ENCODE measurements at places on chromosomes 6 and 20. TPM values are rescaled to one million over a fixed set of nuclear protein-coding genes. Genes with fewer than 3 reads are reported as not detected.
A peak's percentile ranks its signal among the peaks of the same experiment; 100 is the strongest.

Gene SRMS
- not detected for total RNA-seq

Gene LRRC73
- 0.63 TPM for total RNA-seq

Gene POPDC3
- 33.7 TPM for total RNA-seq

Gene TCP11
- total RNA-seq = not detected

Gene SNAP91
- 0.36 TPM for total RNA-seq

DNA sequence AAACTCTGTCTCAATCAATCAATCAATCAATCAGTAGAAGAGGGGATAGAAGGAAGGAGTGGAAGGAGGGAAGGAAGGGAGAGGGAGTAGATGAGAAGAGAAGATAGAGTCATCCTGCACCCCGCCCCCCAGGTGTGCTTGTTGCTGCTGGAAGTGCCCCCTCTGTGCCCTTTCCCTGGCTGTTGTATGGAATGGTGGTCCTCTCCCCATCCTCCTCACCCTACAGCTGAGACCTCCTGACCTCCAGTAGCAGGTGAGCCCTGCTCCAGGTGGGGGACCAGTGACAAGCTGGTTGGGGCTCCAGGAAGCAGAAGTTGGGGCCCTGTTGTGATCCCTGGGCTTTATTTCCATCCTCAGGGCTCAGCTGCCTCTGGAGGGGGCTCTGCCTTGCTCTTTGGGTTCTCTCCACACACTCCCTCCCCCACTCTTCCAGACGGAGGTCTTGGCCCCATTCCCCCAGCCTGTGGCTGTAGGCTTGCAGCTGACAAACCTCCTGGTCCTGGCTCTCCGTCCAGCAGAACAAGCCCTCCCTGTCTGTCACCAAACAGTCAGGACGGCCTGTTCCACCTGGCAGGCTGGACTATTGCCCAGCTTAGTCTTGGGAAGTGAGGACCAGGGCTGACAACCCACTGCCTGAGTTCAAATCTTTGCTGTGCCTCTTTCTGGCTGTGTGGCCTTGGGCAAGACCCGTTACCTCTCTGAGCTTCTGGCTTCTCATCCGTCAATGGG is 26.0 kb upstream of the SCRT2 start:
- DNase-seq = no peak

DNA sequence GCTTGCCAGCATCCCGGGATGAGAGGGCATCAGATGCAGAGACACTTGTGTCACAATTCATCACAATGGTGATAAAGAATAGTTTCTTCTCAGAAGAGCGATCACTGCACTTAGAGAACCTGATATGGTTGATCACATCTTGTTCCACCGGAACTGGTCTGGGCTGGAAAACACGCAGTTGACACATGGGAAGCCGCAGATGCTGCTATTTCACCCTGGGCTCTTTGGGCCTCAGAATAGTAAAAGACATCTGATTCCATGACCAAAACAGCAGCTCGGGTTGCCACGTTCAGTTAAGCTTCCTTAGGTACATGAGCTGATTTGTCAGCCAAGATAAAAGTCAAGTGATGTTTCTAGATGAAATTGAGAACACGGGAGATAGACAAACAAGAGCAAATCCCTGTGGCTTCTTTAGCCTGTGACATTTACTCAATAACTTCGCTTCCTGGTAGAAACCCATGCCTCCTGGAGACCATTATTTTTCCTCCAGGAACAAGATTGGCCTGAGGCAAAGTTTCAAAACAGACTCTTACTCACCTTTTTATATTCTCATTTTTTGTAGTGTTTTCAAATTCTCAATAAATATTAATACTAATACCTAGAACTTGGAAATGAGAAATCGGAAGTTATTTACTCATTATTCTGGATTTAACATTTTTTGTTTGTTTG is 59.4 kb downstream of the TRMT6 start:
- no peak for DNase-seq

DNA sequence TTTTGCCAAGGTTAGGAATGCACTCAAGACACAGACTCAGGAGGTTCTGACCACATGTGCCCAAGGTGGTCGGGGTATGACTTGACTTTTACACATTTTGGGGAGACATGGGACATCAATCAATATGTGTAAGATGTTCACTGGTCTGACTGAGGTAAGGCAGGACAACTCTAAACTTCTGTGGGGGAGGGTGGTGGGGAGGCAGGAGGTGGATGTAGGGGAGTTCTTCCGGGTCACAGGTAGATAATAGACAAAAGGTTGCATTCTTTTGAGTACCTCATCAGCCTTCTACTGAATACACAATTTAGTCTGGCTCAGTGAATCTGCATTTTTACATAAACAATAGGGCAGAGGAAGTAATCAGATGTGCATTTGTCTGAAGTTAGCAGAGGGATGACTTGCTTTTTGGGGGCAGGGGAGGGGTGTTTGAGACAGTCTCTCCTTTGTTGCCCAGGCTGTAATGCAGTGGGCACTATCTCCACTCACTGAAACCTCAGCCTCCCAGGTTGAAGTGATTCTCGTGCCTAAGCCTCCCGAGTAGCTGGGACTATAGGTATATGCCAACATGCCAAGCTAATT is 10.9 kb downstream of the ECHDC1 start:
- no peak for DNase-seq

DNA sequence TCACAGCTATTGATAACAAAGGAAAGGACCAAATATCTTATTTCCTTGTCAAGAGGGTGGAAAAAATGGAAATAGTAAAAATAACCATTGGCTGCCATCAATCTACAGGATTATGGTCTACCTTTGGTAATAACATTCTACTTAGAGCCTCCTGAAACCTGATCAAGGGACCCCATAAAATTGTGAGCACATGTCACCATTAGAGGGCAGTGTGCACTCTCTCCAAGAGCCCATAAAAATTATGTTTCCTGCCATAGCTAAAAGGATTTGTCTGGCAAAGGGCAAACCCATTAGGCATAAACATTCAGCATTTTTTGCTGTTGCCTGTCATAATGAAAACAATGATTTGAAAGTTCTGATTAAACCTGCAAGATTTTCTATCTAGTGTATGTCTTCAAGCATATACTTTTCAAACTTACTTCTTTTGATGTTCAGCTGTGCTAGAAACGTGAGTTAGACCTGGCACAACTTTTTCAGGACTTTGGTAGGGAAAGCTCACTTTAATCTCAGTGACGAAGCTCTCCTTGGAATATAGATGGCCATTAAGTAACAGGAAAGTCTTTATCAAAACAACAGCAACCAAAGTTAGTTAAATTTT is 120.7 kb upstream of the ZFP64 start:
- DNase-seq = peak; percentile 63

GRCh38 chr6:14046476-14047068 is 71.0 kb upstream of the CD83 start:
- peak; percentile 53 for DNase-seq

DNA sequence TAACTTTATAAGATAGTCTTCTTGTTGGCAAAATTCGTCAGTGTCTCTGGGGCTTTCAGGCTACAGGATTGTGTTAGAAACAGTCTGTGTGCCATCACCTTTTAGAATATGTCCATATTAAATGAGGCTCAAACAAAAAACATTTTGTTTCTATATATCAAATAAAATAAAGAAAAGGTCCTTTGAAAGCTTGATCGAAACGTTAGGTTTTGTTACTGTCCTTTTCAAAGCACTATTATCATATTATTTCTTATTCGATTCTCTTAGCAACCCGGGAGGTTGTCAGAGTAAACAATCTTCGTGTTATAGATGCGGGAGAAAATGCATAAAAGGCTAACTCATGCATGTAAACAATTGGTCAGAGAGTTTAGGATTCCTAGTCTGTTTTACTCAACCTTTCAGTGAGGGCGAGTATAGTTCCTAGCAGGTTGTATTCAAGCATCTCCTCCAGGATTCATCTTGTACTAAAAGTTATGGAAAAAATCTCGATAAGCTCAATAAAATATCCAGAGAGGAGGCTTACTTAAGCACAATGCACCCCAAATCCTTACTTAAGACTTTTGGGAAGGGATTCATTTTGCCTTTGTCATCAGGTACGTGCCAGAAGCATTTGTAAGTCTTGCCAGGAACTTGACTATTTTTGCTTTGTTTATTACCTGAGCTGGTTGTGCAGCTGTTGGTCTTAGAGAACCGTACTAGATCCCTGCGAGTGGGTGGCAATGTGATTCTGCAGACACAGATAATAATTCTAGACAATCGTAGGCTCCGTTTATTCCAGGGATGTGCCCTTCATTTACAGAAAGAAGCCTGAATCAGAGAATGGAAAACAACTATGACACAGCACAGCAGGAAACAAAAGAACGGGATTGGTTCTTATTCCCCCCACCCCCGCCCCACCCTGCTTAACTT is 159.6 kb upstream of the ZNF217 start:
- DNase-seq = no peak

DNA sequence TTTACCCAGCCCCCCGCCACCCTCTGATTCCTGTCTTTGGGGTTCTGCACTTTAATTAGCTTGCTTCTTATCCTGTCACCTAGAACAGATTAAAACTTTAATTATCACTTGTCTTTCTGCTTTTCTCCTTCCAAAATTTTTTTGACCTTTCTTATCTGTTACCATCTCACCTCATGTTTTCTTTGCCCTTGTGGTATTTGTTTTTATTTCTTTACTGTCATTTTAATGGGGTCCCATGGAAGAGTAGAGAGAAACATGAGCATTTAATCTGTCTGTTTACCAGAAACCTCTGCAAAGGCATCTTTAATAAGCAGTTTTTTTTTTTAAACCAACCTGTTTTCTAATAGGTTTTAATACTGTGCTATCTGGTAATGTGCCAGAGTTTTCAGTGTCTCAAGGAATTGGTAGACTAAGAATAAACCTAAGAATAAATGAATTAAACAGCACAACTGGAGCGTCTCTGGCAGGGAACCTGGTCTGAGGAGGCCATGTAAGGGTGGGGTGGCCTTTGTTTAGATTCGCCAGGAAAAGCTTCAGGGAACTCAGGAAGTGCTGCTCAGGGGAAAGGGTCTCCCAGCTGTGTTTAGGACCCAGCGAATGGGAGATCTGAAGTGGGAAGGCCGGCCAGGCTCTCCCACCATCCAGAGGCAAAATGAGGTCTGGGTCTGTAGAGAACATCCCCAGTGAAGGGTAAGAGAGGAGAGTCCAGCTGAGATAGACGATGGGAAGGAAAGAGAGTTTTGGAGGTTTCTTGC is 69.8 kb downstream of the ARID1B start:
- no peak for DNase-seq

- DNase-seq = no peak
Observed at GRCh38 chr6:160691617-160692016, 10.4 kb upstream of the PLG start.

- DNase-seq = peak; percentile 55
Observed at GRCh38 chr20:53706008-53706465, 112.4 kb upstream of the ZNF217 start.

GRCh38 chr6:129667034-129667433 is 42.9 kb downstream of the ARHGAP18 start:
- DNase-seq = peak; percentile 66

- DNase-seq = no peak
Observed at GRCh38 chr6:32857156-32857891, 3.3 kb downstream of the PSMB9 start.

DNA sequence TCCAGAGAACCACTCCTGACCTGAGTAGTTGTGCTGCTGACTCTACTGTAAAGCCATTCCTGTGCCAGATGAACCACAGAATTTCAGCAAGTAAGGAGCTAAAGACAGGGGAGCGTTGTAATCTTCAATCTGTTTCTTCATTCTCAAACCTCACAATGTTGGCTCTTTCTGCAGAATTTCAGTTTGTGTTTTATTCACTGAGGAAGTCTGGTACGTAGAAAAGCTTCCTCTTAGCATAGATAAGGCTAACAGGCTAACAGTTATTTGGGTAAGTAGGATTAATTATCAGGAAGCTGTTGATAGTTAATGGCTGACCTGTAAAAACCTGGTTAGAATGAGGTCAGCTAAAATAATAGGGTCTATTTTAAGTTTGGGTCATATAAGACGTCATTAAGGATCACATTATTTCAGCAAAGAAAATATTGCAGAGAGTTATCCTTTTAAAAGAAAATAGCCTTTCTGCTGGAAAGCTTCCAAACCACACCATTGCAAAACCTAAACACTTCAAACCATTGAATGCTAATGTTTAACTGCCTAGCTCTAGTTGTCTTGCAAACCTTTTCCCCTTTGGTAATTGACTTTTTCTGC is 14.1 kb upstream of the TENT5A start:
- DNase-seq = peak; percentile 98

GRCh38 chr20:667351-668034 is 8.1 kb downstream of the SCRT2 start:
- peak; percentile 51 for DNase-seq

- DNase-seq = no peak
Observed at GRCh38 chr6:7812623-7813022, 86.7 kb downstream of the BMP6 start.

DNA sequence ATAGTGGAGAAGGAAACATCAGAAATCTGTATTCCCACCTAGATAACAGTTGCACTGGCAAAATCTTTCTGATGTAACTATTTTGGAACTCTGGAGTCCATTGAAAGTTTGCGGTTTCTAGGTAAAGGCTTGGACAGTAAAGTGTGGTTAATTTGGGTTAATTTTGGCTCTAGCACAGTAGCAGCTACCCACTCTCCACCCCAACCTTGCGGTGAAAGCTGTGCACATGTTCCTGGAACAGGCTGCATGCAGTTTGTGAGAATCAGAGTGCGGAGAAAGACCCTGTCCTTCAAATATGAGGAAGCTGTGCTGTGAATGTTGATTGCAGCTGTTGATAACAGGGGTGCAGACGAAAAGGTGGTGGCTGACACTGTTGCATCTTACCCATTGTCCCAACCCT is 38.4 kb downstream of the SMOC2 start:
- DNase-seq = no peak

GRCh38 chr6:56594699-56595098 is 48.0 kb downstream of the DST start:
- DNase-seq = no peak

DNA sequence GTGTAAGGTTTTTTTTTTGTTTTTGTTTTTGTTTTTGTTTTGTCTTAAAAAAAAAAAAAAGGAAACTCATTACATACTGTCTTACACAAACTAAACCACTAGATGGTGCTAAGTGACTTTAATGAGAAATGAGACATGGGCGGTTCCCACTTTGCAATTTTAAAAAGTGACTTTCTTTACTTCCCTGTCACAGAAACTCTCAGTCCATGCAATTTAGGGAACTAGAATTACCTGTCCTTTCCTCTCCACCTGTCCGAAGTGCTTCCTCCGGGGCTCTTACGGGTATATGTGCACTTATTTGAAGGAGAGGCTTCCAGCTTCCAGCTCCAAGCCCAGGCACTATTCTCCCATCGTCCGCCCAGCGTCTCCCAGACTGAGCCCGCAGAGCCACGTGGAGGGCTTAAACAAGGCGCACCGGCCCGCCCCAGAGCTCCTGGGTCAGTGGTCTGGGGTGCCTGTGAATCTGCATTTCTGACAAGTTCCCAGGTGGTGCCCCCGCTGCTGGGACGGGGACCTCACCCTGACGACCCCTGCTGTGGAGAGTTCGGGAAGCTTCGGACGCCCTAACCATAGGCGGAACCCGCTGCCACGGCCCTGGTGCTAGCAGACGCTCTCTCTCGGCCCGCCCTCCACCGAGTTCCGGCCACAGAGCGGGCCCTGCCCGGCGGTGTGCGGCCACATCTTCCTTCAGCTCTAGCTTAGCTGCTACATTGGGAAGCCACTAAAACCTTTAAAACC is 26.1 kb downstream of the BFSP1 start:
- DNase-seq = peak; percentile 73

DNA sequence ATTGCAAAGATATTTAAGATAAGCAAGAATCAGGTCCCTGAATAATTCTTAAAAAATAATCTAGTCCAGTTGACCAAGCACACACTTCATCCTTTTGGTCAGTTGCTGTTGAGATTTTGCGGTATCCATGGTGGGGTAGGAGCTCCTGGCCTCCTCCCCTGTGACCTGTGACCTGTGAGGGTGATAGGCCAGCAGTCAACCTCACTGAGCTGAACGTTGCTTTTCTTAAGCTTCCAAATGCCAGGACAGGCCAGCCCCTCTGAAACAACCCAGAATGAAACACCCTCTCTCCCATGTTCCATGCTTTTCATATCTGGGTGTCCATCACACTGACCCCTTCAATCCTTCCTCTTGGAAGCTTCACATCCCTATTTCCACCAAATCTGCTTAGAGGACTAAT is 164.9 kb downstream of the THBS2 start:
- no peak for DNase-seq
